ENCODE measurements at places on chromosomes 4 and X.
A peak's percentile ranks its signal among the peaks of the same experiment; 100 is the strongest.

- no peak for DNase-seq
Measured at GRCh38 chr4:151029537-151029936, 14.5 kb upstream of the LRBA start.

DNA sequence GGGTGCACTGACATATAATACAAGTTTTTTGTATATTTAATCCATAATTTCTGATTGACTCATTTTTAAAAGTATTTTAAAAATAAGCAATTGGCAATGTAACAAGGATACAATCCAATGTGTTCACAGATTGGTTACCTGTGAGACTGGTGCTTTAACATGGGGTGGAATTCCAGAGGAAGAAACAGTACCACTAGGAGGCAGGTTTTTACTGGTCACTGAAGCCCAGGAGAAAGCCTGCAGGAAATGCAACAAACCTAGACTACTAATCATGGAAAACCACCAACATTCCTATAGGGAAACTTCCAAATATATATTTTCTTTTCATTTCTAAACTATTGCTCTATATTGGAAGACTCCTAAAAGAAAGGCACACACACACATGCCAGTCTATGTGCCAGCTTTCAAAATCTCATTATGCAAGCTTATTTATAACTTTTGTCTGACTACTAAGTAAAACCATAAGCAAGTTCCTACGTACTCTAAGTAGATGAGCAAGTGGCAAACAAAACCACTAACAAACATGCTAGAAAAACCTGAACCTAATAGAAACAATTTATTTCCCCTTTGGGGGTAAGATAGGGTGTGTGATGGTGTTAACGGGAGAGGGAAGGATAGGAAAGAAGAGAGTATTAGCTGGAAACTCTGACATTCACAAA is 19.2 kb downstream of the G3BP2 start:
- DNase-seq: peak; percentile 17

DNA sequence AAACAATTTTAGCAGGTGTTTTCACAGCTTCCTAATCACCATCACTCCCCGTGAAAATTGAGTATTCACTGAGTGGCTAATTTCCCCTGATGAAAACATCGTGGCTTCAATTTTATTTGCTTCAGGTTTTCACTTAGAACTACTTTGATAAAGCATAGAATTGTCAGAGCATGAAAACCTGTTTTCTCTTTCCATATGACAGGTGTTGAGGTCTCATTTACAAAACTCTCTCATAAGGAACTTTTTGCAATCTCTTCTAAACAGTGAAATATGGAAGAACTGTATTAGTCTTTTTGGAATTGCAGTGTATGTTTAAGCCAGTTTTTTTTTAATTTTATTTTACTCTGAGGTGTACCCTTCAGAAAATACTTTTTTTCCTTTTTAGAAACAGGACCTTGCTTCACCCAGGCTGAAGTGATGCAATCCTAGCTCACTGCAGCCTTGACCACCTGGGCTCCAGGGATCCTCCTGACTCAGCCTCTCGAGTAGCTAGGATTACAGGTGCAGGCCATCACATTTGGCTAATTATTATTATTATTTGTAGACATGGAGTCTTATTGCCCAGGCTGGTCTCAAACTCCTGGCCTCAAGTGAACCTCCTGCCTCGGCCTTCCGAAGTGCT is 111.2 kb upstream of the RAPGEF2 start:
- DNase-seq: no peak

- DNase-seq: no peak
Measured at GRCh38 chr4:156537286-156537685, 434.3 kb downstream of the PDGFC start.

DNA sequence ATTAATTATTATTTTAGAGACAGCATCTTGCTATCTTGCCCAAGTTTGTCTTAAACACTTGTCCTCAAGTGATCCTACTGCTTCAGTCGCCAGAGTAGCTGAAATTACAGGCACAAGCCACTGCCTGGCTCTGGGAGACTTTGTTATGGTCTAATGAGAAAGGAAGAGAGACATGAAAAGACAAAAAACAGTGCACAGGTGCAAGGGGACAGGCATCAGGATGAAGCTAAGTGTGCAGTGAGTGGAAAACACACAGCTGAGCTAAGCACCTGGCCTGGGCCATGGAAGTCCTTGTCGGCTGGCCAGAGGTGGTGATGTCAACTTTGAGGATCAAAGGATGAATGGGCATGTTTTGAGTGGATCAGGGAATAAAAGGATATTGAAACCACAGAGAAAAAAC is 102.7 kb downstream of the HS3ST1 start:
- peak; percentile 6 for DNase-seq

GRCh38 chrX:39948582-39948981 is 149.2 kb downstream of the BCOR start:
- DNase-seq: peak; percentile 9

All from SHP77 (cell line).